ENCODE measurements at places on chromosomes 4 and X.

DNA sequence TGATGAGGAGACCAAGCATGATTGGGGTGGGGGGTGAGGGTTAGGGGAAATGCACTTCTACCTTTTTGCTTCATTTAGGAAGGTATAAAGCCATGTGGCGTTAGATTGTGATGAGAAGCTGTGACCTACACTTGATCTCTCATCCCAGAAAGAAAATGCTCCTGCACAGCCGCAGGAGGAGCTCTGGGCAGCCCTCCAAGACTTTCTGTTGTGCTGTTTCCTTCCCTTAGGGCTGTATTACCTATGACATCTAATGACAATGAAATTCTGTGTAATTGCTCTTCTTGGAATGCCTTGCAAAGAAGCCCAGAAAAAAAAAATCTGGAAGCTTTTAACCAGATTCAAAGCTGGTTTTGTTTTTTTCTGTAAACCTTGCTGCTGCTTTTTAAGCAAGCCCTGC is 13.4 kb downstream of the PRPS2 start:
- DNase-seq, result no peak

- no peak for DNase-seq
Observed at GRCh38 chrX:66863721-66864120, 224.8 kb upstream of the EDA2R start.

- peak; percentile 33 for DNase-seq
Observed at GRCh38 chrX:132165651-132166050, 37.8 kb upstream of the FRMD7 start.

DNA sequence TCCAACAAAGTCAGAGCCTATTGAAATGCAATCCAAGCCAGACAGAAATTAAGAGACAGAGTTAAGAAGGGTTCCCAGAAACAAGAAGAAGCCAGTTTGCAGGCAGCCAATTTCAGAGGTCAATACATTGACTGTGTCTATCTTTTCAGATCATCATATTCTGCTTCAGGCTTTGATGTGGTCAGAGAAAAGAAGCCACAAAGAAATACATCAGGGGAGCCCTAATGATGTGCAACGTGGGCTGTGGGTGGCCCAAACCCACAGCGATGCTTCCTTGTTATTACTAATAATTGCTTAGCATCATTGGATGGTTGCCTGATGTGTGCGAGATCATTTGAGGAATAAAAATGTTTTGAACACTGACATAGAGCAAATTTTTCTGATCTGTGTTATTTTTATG is 99.0 kb upstream of the DUSP21 start:
- no peak for DNase-seq

GRCh38 chrX:87702795-87703194 is 185.2 kb downstream of the KLHL4 start:
- DNase-seq, result peak; percentile 6

DNA sequence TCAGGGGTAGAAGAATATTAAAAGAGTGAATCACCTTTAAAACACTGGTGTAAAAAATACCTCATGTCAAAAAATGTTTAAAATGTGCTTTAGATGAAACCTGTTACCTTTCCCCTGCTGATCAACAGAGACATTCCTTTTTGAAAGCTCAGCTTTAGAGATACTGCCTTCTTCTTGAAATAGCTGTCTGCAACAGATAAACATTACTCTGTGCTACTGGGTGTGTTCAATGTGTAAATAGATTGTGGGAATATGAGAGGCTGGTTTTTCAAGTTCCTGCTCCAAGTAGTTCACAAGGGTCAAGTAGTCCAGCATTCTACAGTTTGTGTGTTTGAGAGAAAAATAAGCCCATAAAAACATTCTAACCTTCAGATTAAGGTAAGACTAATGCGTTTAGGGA is at the start of gene SYTL5:
TSS of gene SYTL5 (plus strand) at position 263 of the 400 bp plus-strand sequence. CDS start 27,337 bp downstream, outside the sequence.
- DNase-seq, result peak; percentile 10

- DNase-seq, result no peak
Observed at GRCh38 chr4:96676754-96677435, 837.0 kb downstream of the PDHA2 start.

GRCh38 chr4:184655889-184656869 is 6.6 kb downstream of the PRIMPOL start:
- DNase-seq, result no peak

GRCh38 chr4:53775381-53775780 is 184.1 kb upstream of the LNX1 start:
- no peak for DNase-seq

DNA sequence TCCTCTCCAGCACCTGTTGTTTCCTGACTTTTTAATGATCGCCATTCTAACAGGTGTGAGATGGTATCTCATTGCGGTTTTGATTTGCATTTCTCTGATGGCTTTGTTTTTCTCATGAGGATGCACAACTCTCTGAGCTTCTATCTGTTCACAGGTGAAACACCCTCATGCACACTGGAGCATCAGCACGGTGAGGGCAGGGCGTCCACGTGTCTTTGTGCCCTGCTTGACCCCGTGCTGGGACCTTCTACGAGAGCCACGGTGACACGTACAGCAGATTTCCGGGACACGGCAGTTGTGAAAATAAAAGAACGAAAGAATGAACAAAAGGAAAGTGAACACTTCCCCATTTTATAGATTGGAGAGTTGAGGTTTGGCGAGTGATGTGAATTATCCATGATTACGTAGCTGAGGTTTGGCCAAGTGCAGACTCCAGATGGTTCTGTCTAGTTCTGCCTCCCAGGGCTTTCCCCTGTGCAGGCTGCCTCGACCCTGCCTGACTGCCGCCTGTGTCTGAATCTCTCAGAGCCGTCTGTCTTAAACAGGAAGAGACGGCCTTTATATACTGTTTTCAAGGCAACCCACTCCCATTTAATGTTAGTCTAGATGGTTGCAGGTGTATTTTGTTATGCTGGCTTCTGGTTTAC is 67.8 kb upstream of the SORBS2 start:
- DNase-seq, result no peak

DNA sequence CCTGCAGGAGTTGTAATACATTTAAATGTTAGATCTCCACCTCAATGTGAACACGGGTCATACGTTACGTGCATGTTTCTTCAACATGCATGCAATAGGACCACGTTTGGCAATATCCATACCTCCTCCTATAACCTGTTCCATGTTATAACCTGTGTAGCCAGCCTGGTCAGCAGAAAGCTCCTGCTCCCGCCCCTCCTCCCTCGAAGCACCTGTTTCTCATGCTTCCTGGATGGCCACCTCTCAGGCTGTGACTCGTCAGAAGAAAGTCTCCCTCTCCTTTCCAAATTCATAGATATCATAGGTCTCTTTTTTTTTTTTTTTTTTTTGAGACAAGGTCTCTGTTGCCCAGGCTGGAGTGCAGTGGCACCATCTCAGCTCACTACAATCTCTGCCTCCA is 96.5 kb downstream of the HMX1 start:
- no peak for DNase-seq

- no peak for DNase-seq
Observed at GRCh38 chr4:3284734-3285557, 7.9 kb upstream of the RGS12 start.

- no peak for DNase-seq
Observed at GRCh38 chr4:46270986-46271596, 118.8 kb downstream of the GABRA2 start.

GRCh38 chr4:152117520-152117919 is 356.7 kb upstream of the GATB start:
- no peak for DNase-seq

GRCh38 chr4:93732509-93732908 is 96.0 kb upstream of the ATOH1 start:
- DNase-seq, result no peak

DNA sequence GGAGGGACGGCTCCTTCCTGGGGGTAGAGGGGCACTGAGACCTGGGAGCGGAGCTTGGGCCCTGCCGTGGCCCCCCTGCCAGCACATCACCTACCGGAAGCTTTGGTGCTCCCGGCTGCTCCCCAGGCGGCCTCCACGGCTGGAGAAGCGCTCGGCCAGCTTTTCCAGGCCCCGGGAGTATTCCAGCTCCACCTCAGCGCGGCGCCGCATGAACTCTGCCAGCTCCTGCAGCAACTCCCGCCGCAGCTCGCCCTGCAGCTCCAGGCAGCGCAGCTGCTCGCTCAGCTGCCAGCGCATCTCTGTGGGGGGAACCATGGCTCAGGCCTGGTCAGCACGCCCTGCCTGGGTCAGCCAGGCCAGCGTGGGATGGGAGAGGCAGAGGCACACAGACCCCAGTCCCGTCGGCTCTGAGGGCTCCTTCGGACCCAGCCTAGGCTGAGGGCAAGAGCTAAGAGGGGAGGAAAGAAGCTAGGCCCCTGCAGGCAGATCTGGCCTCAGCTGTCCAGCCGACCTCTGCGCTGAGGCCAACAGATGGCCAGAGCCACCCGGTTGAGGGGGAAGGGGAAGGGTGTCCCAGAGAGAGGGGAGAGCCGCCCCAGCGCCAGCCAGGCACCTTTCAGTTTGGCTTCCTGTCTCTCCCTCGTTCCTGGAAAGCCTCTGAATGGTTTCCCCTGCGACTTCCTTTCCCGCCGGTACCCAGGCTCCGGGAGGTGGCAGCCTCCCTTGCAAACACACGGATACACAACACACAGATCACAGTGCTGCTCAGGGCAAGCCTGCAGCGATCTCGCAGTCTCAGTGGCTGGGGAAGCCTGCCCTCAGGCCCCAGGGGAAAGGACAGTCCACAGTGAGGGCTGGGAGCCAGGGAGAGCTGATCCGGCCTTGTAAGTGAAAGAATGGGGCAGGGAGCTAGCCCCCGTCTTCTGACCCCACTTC is 4.3 kb downstream of the ARHGAP4 start:
- DNase-seq, result no peak

DNA sequence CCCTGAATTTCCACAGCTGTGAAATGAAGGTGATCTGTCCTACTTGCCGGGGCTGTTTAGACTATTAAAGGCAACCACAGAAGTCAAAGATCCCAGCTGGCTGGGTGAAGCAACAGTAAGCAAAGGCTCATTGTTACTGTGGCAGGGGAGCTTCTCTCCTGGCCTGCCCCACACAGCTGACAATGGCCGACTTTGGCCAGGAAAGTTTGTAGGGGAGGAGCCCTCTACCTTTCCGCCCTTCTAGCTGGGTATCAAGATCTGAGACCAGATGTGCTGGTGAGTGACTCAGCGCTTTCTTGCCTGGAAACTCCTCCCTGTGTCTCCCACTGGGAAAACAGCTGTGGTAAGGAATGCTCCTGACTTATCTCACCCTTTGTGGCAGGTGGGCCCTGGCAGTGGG is 21.1 kb downstream of the RASSF6 start:
- peak; percentile 59 for DNase-seq

- DNase-seq, result no peak
Observed at GRCh38 chrX:99602107-99602506, 808.0 kb downstream of the PCDH19 start.

- DNase-seq, result peak; percentile 59
Observed at GRCh38 chrX:41144873-41145272, 59.6 kb downstream of the USP9X start.

GRCh38 chrX:809081-809480 is 178.5 kb downstream of the SHOX start:
- DNase-seq, result no peak

GRCh38 chrX:16212024-16212423 is 44.7 kb downstream of the MAGEB17 start:
- peak; percentile 21 for DNase-seq

GRCh38 chr4:187618701-187619281 is 376.8 kb upstream of the ZFP42 start:
- no peak for DNase-seq

DNA sequence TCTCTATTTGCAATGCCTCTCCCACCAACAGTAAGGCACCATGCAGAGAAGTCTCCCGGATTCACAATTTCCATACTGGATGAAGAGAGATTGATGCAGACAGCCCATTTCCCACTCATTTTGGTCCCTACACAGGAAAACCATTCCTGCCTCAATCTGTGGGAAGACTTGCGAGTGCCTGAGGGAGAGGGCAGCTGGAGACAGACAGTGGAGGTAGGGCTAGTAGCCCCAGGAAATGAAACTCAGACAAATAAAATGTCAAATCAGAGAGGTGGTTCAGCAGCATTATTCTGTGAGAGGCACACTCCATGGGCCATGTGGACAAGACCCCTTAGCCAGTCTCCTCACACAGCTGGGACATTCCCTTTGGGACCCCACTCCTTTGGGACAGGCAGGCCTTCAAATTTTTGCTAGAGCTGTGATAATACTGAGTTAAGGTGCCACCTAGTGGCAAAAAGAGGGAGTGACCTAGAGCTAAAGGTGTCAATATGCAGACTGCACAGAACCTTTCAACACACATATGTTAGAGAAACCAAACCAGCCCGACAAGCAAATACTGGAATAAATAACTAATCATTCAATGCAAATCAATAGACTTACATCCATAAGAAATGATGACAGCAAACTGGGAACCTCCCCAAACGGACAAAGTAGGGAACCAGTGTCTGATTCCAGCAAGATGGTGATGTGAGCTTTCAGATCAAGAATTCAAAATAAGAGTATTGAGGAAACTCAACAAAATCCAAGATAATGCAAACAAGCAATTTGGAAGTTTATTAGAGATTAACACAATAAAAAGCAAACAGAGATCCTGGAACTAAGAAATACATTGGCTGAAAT is 1865.3 kb upstream of the AGA start:
- no peak for DNase-seq

DNA sequence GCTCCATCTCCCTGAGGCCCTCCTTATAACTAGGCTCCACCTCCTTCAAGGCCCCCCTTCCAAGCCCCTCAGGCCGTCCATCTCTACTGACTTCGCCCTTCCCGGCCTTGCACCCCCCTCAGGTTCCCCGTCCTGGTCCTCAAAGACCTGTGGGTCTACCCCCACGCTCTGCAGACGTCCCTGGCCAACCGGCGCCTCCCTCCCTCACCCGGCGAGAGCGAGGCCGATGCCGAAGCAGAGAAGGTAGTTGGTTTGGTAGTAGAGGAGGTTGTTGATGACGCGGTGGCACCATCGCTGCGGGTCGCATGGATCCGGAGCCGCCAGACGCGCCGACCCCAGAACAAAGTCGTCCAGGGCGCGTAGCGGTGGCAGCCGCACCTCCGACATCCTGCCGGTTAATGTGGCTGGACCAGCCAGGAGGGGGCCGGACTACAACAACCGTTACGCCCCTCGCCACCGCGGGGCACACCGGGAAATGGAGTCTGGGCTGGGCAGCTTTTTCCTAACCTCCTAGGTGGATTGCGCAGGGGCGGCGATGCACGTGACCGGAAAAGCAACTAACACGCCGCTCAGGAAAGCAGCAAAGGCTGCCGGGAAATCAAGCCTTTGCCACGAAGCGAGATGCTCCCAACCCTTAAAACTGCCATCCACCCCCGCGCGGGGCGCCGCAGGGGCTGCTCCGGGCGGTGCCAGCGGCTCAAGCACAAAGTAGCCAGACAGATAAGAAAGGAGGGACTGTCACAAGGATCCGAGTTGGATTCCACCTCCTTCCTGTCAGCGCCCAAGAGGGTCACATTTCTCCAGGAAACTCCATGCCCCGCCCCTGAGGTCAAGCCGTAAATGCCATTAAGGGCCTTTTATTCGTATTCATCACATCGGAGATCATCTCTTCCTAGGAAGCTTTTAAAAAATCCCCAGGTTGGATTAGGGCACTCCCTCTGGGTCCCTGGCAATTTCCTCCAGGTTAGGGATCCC is at the start of gene PRAF2:
TSS of gene PRAF2 (minus strand) at position 402 of the 975 bp plus-strand sequence. CDS start at position 387, 15 bp downstream.
- DNase-seq, result peak; percentile 83
